ENCODE measurements at places on chromosomes 2 and 18.

- DNase-seq = no peak
These were observed 44.3 kb downstream of the ZNF236 start for GRCh38 chr18:76866666-76867065.

GRCh38 chr2:233353101-233353768 lies 1.1 kb upstream of the DGKD start:
- no peak for DNase-seq

DNA sequence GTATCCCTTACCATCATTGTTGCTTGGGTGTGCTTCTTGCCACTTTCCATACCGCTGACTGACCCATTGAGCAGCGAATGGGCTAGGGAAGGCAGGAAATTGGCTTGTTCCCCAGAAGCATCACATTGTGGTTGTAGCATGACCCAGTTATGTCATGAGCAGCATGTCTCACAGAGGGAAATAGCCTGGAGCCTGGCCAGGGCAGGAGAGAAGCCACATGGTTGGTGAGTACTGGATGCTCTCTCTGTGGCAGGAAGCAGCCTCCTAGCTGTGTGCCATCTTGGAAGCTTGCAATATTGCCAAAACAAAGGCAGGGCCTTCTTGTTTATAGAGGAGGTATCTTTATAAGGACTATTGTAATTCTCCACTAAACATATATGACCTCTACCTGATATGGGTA lies 482.6 kb downstream of the PIK3C3 start:
- DNase-seq = no peak

GRCh38 chr2:10410823-10411437 lies 37.2 kb downstream of the ODC1 start:
- no peak for DNase-seq

DNA sequence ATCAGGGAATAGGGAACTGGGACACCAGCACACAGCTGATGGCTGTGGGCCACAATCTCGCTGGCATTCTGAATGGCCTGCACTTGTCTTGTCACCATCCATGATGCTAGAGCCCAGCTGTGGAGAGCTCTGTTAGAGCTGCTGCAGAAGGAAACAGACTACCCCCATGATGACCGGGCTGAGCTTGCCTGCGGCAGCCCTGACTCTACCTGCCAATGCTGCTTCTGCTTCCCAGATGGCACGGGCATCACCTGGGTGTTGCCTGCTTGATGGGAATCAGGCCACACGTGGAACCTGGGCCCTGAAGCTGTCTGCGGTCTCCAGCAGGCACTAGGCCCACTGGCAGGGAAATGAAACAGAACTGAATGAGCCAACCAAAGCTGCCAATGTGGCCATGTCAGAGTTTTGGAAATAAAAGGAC lies 11.2 kb upstream of the DAW1 start:
- no peak for DNase-seq

GRCh38 chr2:16160281-16161084 lies 220.1 kb downstream of the MYCN start:
- DNase-seq = no peak

- no peak for DNase-seq
These were observed 28.4 kb downstream of the MEX3C start for GRCh38 chr18:51168960-51169662.

GRCh38 chr2:33077844-33078243 lies 131.1 kb downstream of the LTBP1 start:
- no peak for DNase-seq

DNA sequence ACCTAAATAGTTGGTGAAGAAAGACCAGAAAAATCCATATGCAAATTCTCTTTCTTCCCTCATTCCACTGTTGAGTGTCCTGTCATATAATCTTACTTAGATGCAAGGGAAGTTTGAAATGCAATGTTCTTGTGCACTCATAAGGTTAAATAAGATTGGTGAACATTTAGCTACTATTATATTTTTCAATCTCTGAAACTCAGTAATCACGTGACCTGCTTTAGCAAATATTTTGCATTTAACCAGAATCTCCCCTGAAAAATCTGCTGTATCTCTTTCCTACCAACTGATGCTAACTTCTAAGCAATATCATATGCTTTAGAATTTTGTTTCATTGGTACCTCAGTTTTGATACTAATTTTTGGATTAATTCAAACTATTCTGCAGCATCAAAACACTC lies 533.2 kb downstream of the RIT2 start:
- no peak for DNase-seq

GRCh38 chr2:179561702-179562101 lies 297.1 kb upstream of the SESTD1 start:
- DNase-seq = no peak

- no peak for DNase-seq
These were observed 405 bp downstream of the CASP10 start for GRCh38 chr2:201183365-201183727.

DNA sequence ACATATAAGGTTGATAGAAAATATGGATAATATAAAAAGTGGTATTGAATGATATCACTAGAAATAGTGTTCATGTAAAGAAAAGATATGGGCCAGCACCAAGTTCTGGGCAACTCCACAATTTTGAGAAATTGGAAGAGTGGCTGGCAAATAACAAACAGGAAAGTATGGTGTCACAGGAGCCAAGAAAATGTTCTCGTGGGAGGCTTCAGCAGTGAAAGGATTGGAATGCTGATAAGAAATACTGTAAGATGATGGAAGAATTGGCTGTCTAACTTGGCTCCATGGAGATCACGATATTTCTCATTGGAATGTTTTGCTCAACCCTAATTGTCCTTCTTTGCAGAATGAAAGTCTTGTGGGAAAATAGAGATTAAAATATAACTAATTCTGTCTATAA lies 856.8 kb downstream of the DPP10 start:
- DNase-seq = no peak

- DNase-seq = no peak
These were observed 30.0 kb downstream of the IL1R2 start for GRCh38 chr2:102021779-102022178.

- DNase-seq = no peak
These were observed 46.3 kb upstream of the VIT start for GRCh38 chr2:36650031-36650829.

DNA sequence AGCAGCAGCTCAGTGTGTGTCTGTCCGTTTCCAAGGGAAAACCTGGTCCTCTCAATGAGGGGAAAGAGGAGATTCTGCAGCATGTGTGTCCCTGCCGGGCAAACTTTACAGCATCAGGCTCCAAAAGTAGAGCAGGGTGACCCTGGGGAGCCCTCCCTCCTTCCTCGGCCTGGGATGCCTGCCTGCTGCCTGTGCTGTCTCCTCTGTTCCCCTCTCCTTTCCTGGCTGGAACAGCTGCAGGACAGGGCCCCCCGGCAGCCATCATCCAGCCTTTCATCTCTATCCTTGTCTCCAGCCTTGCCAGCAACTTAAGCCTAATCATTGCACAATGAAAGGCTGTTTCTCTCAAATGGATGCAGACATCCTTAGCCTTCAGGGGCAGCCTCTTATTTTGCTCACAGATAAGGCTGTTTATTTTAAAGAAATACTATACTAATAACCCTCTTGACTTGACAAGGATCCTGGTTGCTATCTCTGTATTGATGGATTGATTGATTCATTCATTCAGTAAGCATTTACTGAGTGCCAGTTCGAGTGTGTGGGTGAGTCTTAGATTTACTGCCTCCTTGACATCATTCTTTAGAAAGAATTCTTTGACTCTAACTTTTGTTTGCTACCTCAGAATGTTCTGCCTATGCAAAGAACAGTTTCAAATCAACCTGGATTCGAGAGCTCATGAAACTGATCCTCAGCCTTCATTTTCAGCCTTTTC lies 40.6 kb upstream of the EDAR start:
- no peak for DNase-seq

GRCh38 chr18:49645841-49646351 lies 84.0 kb downstream of the LIPG start:
- DNase-seq = no peak

GRCh38 chr2:196949116-196949515 lies 22.6 kb upstream of the PGAP1 start:
- no peak for DNase-seq

GRCh38 chr2:134398300-134398699 lies 144.4 kb downstream of the MGAT5 start:
- DNase-seq = no peak

GRCh38 chr2:584863-585823 lies 92.1 kb downstream of the TMEM18 start:
- DNase-seq = peak; percentile 2

GRCh38 chr2:218823196-218823855 lies 8.3 kb downstream of the PRKAG3 start:
- DNase-seq = no peak

DNA sequence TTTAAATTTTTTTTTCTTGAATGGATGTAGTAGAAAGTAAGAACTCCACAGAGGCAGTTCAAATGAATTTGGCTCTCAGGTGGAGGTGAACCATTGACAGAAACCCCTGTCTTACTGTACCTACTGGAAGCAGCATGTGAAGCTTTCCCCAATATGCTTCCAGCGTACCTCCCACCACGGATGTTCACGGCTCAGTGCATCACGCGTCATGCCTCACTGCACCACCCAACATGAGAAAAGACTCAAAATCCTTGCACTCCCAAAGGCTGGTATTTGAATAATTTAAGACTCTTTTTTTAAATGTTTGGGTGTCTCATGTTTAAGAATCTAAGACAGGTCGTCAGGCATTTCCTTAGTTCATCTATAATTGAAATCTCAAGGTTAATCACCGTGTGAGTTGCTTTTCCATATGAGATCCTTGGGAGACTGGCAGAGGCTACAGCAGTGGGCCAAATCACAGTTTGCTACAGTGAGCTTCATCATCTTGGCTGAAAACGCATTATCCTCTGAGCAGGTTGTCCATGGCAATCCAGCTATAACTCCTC lies 846.4 kb downstream of the DCDC2C start:
- no peak for DNase-seq

DNA sequence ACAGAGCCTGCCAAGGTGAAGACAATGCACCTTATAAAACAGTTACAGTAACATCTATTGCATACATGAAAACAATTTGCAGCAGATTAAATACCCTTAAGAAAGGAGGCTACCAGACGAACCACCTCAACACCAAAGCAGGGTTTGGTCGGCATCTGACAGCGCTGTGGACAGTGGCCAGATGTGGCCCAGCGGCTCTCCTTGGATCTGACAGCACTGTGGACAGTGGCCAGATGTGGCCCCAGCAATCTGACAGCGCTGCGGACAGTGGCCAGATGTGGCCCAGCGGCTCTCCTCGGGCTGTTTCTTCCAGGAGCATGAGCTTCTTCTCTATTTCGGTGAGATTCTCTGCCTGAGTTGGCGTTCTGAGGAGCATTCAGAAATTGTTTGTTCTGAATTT lies 211.6 kb downstream of the ANKRD30B start:
- no peak for DNase-seq

DNA sequence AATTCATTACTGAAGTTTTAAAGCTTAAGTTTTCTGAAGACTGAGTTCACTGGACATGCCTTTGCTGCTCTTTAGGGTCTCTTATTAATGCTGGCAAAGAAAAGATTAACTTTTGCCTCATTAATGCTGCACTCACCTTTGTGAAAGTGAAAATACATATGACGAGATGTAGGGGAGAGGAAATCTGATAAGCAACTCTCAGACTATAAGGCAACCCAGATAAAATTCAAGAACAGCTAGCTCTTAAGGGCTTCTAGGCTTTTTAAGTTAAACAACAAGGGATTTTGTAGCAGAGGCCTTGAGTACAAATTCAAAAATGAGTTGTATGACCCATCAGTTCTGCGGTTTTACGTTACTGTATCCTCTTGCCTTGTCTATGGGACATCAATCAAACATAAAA lies 143.7 kb downstream of the USP34 start:
- DNase-seq = no peak

DNA sequence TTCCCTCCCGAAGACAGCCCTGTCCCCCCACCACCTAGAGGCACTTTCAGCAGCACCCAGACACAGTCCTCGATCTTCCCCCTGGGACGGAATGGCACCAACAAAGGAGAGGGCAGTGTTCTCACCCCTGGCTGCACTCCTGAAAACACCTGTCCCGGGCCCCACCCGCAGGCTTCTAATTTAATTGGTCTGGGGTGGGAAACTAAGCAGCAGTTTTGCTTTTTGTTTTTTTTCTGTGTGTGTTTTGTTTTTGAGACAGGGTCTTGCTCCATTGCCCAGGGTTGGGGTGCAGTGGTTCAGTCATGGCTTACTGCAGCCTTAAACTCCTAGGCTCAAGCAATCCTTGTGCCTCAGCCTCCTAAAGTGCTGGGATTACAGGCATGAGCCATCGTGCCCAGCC lies 38.4 kb upstream of the REL start:
- no peak for DNase-seq

- DNase-seq = no peak
These were observed 43.1 kb downstream of the AAK1 start for GRCh38 chr2:69600425-69600824.

DNA sequence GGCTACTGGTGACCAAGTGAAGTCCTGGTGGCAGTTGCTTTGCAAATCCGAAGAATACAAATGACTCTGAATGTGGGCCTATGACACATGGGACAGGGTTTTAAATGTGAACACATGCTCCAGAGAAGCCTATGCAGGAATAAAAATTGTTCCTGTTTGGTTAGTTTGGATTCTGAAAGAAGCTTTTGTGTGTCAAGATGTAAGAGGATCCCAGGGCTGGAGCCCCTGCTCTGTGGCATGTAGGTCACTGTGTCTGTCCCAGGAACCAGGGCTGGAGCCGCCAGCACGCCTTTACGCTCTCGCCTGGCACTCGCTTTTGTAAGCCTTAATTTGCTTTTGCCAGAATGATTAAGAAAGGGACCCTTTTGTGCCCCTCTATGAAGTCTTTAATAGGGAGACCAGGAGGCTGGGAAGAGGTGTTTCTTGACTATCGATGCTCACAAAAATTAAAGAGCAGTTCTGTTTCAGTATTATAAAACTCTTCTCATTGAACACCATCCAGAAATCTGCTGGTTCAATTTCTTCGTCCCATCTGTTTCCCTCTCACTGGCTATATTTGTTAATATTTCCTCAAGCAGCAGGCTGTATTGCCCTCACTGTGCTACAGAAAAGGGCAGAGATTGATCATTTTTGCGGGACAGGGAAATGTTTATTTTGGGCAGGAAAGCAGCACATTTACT lies 532.7 kb upstream of the POU3F3 start:
- no peak for DNase-seq

- no peak for DNase-seq
These were observed 27.9 kb downstream of the IL37 start for GRCh38 chr2:112938904-112939303.

GRCh38 chr2:212911011-212911410 lies 240.4 kb downstream of the IKZF2 start:
- no peak for DNase-seq

- no peak for DNase-seq
These were observed 66.0 kb downstream of the DIS3L2 start for GRCh38 chr2:232027530-232027929.

DNA sequence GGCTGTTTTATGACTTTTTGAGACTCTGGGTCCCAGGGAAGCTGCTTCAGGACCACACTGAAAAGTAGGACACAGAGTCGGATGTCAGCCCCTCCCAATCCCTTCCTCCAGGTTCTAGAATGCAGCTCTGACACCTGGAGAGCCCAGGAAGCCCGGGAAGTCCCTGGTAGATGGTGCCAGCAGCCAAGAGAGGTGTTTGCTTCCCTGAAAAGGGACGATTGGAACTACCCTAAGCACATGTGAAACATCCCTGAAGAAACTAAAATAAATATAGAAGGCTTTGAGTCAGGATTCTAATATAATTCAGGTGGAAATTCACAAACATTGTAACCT lies 163.2 kb upstream of the CYRIA start:
- DNase-seq = no peak

Data from stimulated activated CD8-positive, alpha-beta memory T cell treated with anti-CD3 and anti-CD28 coated beads, Interleukin-4, amount 100 ng/mL, for 1 hour (primary cell).